ENCODE measurements at places on chromosomes 1 and 21.
A peak's percentile ranks its signal among the peaks of the same experiment; 100 is the strongest.

- DNase-seq = no peak
Observed at GRCh38 chr1:203082571-203083462, 3.0 kb downstream of the MYOG start.

GRCh38 chr1:25065795-25066238, 135.7 kb upstream of the RUNX3 start:
- DNase-seq = peak; percentile 74

DNA sequence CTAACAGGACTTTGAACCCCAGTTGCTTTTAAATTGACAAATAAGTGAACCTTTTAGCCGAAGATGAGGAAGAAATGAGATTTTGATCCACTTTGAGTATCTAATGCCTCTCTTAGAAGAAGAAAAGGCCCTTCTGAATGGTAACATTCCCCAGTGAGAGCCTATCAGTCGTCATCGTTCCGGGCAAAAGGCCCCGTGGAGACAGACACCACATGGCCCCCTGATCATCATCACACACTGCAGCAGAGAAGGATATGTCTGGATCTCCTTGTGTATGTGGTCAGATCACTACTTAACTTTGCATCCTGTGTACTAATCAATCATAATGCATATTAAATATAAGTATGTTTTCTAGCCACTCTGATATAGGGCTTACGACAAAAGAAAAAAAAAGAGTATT, 87.3 kb upstream of the SMYD2 start:
- DNase-seq = no peak

DNA sequence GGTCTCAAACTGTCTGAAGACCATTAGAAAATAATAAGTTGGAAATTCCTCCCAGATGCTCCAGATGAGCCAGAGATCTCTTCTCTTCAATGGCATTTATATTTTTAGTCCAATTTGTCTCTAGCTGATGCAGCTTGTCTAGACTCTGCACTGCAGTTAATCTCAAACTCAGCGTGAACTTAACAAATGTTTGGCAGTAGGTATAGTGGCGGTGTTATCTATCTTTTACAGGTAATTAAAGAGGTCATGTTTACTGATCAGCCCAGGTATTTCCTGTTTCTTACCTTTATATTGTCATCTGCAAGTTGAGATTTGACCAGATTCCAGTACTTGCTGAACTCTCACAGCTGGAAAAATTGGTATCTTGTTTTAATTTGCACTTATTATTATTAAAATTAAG, 1024.5 kb upstream of the ADGRL2 start:
- no peak for DNase-seq

DNA sequence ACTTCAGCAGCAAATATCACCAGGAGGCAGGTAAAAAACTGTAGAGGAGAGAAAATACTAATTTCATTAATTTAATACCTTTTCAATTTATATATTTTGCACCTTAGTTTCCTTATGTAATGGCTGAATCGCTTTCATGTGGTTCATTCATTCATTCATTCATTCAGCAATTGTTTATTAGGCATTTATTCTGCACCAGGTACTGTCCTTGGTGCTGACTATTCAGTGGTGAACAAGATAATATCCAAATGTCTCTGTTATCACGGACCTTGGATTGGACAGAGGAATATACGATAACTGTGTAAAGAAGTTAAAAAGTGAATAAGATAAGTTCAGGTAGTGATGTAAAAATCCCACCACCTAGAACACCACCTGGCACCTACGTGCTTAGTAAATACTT, 28.8 kb downstream of the TSPAN2 start:
- DNase-seq = no peak

DNA sequence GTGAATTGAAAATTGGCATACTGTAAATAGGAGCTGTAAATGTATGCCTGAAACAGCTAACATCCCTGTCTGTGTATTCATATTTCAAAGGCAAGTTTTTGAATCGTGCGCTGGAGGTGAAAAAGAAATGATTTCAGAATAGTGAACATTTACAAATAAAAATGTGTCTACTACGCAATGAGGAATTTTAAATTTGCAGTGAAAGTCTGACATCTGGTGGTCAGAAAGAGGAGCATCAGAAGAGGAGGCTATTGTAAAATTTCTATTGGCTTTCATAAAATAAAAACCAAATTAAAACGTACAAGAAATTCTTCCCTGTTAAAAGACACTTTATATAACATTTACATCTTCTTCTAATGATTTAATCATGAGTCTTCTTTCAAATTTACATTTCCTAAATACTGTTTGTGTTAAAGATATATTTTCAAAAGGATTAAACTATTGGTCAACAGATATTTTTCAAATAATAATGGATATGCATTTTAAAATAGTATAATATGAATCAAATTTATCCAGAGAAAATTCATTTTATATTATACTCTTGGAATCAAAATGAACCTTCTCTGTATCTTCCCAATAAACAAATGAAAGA, 113.7 kb upstream of the RRP15 start:
- DNase-seq = peak; percentile 45

DNA sequence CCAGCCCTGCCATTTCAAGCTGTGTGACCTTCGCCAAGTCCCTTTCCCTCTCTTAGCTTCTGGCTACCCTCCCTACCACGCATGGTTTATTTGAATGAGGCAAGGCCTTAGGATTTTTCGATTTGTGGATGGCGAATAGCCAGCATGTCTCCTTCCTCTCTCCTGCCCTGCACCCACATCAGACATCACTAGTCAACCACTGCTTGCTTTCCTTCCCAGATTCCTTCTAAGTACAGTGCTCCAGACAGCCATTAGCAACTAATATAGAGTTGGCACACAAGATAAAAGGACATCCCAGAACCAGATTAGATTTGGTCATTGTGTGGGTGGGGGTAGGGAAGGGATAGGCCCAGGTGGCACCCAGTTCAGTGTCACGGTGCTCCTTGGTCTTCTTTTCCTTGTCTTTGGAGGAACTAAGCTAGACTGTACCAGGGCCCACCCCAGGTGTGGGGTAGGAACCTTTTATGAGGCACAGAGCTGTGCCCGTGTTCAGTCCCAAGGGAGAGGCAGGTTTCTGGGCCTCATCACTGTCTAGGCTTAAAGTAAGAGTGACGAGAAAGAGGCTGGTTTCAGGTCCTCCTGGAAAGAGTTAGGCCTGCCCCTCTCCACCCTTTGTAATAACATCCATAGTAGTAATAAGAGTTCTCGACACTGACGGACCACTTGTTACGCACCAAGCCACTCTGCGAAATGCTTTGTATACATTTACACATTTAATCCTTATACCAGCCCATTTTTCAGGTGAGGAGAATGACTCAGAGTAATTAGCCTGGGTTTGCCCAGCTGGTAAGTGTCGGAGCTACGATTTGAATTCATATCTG, 8.6 kb downstream of the ALPL start:
- DNase-seq = no peak

- DNase-seq = no peak
Observed at GRCh38 chr1:4022715-4023114, 122.6 kb upstream of the C1orf174 start.

DNA sequence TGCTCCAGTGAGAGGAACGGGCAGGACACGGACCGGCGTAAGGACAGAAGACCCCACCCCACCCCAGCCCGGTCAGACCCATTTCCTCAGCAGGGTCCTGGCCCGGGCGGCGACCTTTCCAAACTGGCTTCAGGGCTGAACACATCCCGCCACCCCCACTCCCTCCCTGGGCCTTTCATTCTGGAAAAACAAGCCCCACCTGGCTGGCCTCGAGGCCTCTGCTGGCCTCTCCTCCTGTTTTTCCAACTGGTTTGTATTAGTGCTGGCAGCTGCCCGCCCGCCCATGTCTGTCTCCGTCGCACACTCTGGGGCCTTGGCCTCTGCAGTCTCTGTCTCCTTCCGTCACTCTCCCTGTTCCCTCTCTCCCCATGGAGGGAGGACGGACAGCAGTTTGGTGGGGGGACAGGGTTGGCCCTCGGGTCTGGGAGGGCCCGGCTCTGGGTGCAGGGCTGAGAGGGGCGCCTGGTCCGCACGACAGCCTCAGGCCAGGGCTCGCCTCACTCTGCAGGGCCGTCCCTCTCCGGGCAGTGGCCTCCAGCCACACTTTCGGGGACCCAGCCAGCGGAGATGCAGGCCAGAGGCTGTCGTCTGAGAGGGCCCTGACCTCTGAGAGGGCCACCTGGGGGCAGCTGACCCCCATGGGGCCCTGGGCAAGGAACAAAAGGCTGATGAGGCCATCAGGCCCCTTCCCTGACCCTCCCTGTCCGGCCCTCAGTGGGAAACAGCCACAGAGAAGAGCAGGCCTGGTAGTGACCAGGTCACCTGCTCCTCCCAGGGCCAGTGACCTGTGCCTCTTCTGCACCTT, 1.5 kb upstream of the MXRA8 start:
- peak; percentile 83 for DNase-seq

GRCh38 chr1:89633248-89633799, 404 bp downstream of the LRRC8C start:
- peak; percentile 56 for DNase-seq

DNA sequence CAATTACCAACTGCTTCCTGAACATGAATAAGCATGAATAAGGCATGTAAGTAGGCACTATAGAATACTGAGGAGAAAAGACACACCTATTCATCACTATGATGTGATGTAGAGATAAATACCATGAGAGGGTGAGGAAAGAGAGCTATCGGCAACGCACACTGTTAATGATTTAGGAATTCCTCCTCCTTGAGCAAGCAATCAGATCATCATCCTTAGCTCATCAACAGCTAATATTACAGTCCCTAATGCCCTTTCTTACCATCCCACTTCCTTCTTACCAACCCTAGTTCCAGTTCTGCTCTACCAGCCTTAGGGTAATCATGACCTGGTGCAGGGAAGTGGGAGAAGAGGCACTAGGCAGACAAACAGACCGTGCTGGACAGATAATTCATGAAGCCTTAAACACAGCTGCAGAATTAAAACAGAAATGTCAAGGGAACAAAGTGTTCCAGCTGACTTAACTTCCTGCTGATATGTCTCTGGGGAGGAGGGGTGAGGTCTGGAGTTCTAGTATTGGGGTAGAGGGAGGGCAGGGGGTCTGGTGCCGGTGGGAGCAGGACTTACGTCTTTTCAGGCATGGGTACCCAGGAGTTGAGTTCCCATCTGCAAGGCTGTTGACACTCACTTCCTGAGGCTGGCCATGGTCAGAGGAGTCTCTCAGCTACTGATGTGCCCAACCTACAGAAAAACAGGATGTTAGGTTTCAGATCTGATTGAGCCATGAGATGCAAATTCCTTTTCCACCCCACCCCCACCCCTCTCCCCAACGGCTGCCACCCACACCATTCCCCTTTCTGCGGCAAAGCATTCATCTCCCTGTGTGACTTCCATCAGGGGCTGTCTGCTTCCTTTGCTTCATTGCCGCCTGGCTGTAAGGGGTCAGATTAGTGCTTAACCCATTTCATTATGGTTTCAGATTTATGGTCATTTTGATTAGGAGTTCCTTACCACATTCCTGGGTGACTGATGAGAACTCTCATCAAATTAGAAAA, 12.6 kb upstream of the RCSD1 start:
- DNase-seq = peak; percentile 65

GRCh38 chr1:174874331-174875053, 125.3 kb upstream of the CACYBP start:
- DNase-seq = no peak

DNA sequence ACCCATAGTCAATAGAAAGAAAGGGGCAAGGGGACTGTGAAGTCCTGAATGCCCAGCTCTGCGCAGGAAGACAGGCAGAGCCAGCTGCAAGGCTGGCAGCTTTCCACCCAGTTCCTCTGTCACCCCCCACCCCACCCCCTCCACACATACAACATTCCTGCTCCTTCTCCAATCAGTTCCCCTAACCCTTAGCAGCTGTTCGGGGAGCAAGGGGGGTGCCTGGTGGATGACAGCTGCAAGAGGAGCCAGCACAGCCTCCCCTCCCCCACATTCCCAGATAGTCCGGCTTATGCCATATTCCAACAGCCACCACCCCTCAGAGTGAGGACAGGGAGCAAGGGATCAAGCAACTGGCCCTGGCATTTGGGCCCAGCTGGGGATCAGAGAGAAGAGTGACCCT, 9.7 kb downstream of the ARHGEF2 start:
- DNase-seq = peak; percentile 68

DNA sequence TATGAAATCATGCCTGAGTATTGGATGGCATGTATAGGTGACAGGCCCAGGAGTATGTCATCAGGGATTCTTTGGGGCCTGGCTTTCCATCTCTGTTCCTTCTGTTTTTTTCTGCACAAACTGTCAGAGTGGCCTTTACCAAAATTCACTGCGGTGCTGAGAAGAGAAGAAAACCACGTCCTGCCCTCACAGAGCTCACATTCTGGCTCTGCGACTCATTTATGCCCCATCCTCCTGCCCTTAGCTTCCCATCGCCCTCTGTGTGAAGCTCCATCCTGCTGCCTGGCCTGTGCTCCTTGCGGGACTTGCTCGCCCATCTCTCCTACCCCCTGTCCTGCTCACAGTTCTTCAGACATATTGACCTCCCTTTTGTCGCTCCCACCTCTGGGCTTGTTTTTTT, 73.4 kb downstream of the HUNK start:
- DNase-seq = peak; percentile 53

GRCh38 chr21:35199733-35200015, 150.6 kb upstream of the RUNX1 start:
- DNase-seq = no peak

DNA sequence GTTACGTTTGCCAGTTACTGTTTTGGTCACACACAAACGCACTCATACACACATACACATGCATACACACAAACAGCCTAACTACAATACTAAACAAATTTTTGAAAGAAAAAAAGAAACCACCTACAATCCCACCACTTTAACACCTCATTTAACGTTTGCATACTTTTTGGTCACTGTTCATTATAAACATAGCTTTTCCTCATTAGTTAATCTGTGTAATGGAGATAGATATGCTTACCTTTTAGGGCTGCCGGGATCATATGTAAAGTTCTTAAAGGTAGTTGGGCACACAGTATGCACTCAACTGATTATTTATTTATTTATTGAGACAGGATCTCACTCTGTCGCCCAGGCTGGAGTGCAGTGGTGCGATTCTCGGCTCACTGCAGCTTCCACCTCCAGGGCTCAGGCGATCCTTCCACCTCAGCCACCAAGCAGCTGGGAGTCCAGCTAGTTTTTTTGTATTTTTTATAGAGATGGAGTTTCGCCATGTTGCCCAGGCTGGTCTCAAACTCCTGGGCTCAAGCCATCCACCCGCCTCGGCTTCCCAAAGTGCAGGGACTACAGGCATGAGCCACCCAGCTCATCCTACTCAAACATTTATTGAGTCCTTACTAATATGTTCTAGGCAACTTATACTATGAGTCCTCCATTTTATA, 677 bp upstream of the BCL10 start:
- no peak for DNase-seq

DNA sequence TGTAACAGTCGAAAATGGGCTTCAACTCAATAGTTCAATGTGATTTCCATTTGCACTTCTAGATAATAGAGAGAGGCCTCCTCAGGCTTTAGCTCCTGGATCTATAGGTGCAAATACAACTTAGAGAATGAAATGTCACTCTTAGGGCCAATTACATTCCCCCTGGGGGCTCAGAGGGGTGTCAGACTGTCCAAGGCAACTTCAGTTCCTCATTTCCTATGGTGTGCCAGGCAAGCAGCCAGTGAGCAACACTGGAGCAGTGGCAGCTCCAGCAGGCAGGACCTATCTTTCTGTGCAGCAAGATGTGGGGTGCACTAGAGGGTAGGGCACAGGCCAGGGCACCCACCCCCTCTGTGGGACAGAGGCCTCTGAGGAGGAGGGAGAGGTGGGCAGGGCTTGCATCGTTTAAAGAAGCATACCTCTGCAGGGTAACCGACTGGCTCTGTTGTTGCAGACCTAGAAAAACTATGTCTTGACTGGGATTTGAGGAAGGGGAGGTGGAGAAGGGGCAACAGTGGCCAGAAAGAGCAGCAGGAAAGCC, 97.3 kb downstream of the SUSD4 start:
- no peak for DNase-seq

- DNase-seq = no peak
Observed at GRCh38 chr1:31027693-31028526, 37.6 kb downstream of the PUM1 start.

- no peak for DNase-seq
Observed at GRCh38 chr1:154207262-154207661, 1.1 kb upstream of the CFAP141 start.
